ENCODE measurements at places on chromosomes 2 and 18.
A peak's percentile ranks its signal among the peaks of the same experiment; 100 is the strongest.

GRCh38 chr2:189302274-189302948 lies 122.8 kb upstream of the COL5A2 start:
- DNase-seq: no peak

DNA sequence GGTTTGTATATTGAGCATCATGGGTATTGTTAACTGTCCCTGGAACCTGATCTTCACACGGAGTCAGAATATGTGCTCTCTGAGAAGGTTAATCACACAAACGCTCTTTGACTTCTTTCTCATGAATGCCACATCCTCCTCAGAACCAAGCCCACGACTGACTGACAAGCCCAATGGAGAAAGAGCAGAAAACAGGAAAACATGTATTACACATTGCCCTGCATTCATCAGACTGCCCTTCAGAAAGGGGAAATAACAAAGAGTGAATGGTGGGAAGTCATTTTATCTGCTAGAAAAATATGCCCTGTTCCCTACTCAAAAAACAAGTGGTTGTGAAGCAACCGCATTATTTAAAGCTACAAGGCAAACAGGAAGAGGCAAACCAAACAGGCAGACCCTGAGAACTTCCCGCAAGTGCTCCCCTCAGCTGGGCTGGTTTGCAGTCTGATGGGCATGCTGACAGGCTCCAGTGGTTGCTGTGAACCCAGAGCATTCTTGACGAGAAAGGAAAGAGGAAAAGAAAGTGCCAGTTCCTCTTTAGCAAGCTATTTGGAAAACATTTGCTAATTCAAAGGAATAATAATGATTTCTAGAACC lies 172.9 kb upstream of the SETBP1 start:
- DNase-seq: peak; percentile 95

DNA sequence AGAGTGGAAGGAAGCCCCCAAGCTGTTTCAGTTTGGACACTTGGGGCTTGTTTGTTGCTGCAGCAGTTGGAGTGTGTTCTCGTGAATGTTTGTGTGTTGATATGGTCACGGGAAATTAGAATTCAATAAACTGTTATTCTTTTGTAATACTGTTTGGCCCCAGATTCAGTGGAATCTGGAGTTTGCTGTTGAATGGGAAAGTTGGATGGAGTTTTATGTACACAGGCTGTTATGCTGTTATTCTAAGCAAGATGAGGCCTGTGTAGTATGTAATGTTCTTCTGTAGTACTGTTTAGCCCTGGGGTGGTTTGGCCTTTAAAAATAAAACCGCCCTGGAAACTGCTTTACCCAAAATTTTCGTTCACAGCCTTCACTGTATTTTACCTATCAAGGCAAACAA lies 810.4 kb upstream of the HS6ST1 start:
- DNase-seq: no peak

GRCh38 chr2:181396256-181397123 lies 60.7 kb upstream of the ITGA4 start:
- no peak for DNase-seq

GRCh38 chr2:50529600-50530218 lies 502.2 kb downstream of the NRXN1 start:
- peak; percentile 62 for DNase-seq

- no peak for DNase-seq
Measured at GRCh38 chr2:42438685-42439084, 55.1 kb downstream of the KCNG3 start.

GRCh38 chr2:215401896-215402379 lies 33.9 kb downstream of the FN1 start:
- no peak for DNase-seq

DNA sequence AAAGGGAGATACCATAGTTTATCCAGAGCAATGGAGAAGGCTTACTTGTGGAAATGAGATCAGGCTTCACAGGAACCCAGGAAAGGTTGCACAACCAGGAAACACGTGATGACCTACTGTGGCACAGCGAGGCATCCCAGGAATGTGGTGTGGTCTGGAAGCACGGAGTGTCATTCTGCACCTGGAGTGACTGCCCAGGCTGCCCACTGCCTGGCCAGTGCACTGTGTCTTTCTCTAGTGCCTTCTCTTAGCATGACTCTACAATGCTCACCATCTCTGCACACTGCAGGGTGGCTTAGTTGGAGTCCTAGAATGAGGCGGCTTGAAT lies 48.9 kb downstream of the CHST9 start:
- DNase-seq: no peak

All from Kasumi-1 (cell line).